ENCODE measurements at places on chromosomes 13 and 19. TPM values are rescaled to one million over a fixed set of nuclear protein-coding genes. Genes with fewer than 3 reads are reported as not detected.
A peak's percentile ranks its signal among the peaks of the same experiment; 100 is the strongest.

DNA sequence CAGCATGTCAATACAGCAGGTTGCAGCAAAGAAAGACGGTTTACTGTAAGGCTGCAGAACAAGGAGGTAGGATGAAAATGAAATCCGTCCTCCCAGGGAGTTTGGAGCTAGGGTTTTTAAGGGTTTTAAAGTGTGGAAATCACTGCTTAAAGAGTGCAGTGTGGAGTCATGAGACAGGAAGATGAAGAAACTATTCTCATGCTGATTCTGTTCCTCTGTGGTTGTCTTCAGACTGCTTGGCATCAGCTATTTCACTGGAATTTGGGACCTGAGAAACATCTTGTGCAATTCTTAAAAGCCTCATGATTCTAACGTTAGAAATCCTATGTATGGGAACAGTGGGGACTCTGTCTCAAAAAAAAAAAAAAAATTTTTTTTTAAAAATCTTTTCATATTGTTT lies 11.4 kb downstream of the ZNF331 start:
- DNase-seq: no peak

GRCh38 chr13:33108620-33109019 lies 92.4 kb downstream of the KL start:
- peak; percentile 16 for DNase-seq

DNA sequence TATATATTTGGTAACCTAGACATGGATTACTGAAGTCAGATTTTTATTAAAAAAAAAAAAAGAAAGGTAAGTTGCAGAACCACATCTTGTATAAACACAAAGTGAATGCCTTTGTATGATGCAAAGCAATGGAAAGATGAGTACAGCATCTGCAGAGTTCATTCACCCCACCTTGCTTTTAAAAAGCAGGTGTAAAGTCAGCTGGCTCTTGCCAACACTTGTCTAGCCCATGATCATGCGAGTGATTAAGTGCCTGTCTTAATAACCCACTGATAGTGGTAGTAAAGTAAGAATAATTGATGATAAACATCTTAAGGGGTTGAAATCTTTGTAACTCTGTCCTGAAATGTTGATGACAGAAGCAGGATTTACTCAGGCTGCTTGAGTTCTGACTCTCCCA lies 710.4 kb downstream of the EFNB2 start:
- DNase-seq: no peak

DNA sequence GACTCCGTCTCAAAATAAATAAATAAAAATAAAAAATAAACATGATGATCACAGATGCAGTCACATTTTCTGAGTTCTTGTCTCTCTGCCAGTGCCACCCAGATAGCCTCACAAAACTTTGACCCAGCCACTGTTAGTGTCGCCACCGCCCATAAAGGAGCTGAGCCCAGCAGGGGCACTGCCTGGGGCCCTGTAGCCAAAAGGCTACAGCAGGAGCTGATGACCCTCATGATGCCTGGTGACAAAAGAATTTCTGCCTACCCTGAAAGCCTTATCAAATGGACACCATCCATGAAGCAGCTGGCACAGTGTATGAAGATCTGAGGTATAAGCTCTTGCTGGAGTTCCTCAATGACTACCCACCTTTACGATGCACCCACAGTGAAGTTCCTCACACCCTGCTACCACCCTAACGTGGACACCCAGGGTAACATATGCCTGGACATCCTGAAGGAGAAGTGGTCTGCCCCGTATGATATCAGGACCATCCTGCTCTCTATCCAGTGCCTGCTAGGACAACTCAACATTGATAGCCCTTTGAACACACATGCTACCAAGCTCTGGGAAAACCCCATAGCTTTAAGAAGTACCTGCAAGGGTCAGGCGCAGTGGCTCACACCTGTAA lies 18.3 kb downstream of the ZNF587 start:
- DNase-seq: no peak

GRCh38 chr19:31597616-31598015 lies 248.4 kb upstream of the TSHZ3 start:
- DNase-seq: no peak

DNA sequence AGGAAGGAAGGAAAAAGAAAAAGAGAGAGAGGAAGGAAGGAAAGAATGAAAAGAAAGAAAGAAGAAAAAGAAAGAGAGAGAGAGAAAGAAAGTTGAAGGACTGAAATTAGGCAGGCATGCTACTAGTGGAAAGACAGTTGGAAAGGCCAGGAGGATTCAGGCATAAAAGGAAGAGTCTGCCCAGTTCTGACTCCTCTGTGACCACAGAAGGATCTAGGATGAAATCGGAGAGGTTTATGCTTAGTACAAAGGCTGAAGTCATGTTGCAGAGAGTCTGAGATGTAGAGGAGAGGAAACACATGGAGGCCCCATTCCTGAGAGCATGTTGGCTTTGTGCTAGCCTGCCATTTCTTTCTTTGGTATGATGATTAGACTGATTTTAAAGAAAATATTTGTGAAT lies 246.5 kb upstream of the ARGLU1 start:
- no peak for DNase-seq

DNA sequence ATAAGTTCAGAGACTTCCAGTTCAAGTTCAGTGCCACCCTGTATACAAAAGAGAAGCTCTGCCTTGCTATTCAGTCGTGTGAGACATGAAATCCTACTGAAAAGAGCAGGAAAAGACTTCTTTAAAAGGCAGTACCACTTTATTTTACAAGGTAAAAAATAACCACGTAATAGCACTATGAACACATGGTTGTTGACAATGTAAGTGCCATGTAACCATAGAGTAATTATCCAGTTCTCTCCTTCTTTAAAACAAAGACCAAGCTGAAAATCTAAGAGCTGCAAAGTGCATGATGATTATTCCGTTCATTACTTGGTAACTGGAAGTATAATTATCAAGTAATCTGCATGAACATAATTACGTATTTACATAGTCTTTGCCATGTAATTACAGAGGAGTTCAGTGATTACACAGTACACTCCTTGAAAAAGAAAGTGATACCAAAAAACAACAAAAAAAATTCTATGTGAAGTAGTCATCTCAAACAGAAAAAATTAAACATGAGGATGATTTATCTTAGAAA lies 288.7 kb downstream of the EFNB2 start:
- DNase-seq: no peak

The FPR1 gene
- total RNA-seq: 9.4 TPM

The CEACAM4 gene
- not detected for total RNA-seq

The ATP8B3 gene
- total RNA-seq: 5.5 TPM

The HIF3A gene
- not detected for total RNA-seq

The ZFP36 gene
- total RNA-seq: 6.4 TPM

Data from RPMI7951 (cell line).